Karpas-422 (cell line): ENCODE measurements at places on chromosomes 11 and 22. TPM values are rescaled to one million over a fixed set of nuclear protein-coding genes. Genes with fewer than 3 reads are reported as not detected.

The CDC42BPG gene
- 0.15 and 0.22 TPM in 2 replicates for total RNA-seq

The APOL5 gene
- not detected in 2 replicates for total RNA-seq

The KCNQ1 gene
- total RNA-seq = not detected in 2 replicates

The MUC5AC gene
- total RNA-seq = not detected in 2 replicates

The LRRC74B gene
- total RNA-seq = not detected in 2 replicates

The DRD2 gene
- total RNA-seq = not detected in 2 replicates

The KCNJ11 gene
- total RNA-seq = 0.26 and 0.58 TPM in 2 replicates

The OR8D1 gene
- not detected in 2 replicates for total RNA-seq

The MS4A7 gene
- 2.7 and 12.1 TPM in 2 replicates for total RNA-seq

The MIOX gene
- 0.93 and 3.9 TPM in 2 replicates for total RNA-seq

The CD3G gene
- total RNA-seq = 88.1 and 158 TPM in 2 replicates

The PRRG4 gene
- 0.11 and 0.19 TPM in 2 replicates for total RNA-seq

The APOBEC3A gene
- total RNA-seq = not detected in 2 replicates

The NLRX1 gene
- total RNA-seq = 2.7 and 7.5 TPM in 2 replicates

- no peak overlapping the region for H3K4me3 ChIP-seq
- H3K36me3 ChIP-seq = no peaks in the 10 kb centered on the region
- no peak overlapping the region for H3K27ac ChIP-seq
- DNase-seq = peak; percentile 29
- H3K27me3 ChIP-seq = no peaks in the 10 kb centered on the region
- no peaks in the 10 kb centered on the region for H3K4me1 ChIP-seq
Measured at GRCh38 chr11:133835593-133836548, 9.4 kb downstream of the SPATA19 start.

GRCh38 chr22:47124961-47125360, 362.5 kb downstream of the TBC1D22A start:
- no peaks in the 10 kb centered on the region for H3K4me1 ChIP-seq
- no peak for DNase-seq
- no peak overlapping the region for H3K4me3 ChIP-seq
- H3K27me3 ChIP-seq = no peaks in the 10 kb centered on the region
- no peak overlapping the region for H3K27ac ChIP-seq

- no peaks in the 10 kb centered on the region for H3K4me1 ChIP-seq
- H3K4me3 ChIP-seq = no peak overlapping the region
- no peaks in the 10 kb centered on the region for H3K36me3 ChIP-seq
Measured at GRCh38 chr22:48350456-48350855, 1477.2 kb downstream of the BRD1 start.

GRCh38 chr22:35893698-35894097, 134.9 kb downstream of the RBFOX2 start:
- no peaks in the 10 kb centered on the region for H3K4me1 ChIP-seq
- H3K36me3 ChIP-seq = no peaks in the 10 kb centered on the region
- H3K27me3 ChIP-seq = no peaks in the 10 kb centered on the region
- no peak for DNase-seq

DNA sequence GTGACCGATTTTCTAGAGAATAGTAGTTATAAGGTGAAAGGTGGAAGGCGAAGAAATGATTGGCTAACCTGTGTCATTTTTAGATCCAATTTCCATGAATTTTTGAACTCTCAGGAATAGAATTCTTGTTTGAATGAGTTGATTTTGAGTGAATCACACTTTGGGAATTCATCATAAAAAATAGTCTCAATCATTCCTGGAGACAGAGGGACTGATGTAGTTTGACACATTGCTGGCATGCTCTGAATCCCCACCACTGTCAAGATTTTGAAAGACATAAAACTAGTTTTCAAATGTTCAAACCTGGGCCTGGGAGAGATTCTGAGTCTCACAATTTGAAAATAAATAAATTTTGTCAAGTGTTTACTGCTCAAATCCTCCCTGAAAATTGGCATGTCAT, 861.4 kb upstream of the RAG2 start:
- no peak for DNase-seq
- H3K36me3 ChIP-seq = no peaks in the 10 kb centered on the region
- no peak overlapping the region for H3K4me3 ChIP-seq
- H3K27ac ChIP-seq = no peak overlapping the region
- no peaks in the 10 kb centered on the region for H3K4me1 ChIP-seq

DNA sequence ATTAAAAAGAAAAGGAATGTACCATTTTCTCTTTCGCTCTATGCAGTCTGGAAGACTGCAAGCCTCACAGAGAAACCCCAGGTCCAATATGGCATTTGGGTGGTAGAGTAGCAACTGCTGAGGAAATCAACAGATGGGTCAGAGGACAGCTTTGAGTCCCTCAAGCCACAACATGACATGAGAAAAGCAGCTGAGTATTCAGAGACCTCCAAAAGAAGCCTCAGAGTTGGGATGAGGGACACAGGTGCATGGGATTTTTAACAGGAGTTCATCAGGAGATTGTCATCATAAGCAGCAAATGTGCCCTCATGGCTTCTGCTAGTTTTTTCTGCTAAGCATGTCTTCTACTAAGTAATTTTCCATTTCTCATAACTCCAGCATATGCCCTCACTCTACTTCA, 111.6 kb downstream of the BLID start:
- H3K27ac ChIP-seq = no peak overlapping the region
- no peaks in the 10 kb centered on the region for H3K27me3 ChIP-seq
- H3K4me3 ChIP-seq = no peak overlapping the region
- H3K4me1 ChIP-seq = no peaks in the 10 kb centered on the region
- DNase-seq = no peak
- no peaks in the 10 kb centered on the region for H3K36me3 ChIP-seq

DNA sequence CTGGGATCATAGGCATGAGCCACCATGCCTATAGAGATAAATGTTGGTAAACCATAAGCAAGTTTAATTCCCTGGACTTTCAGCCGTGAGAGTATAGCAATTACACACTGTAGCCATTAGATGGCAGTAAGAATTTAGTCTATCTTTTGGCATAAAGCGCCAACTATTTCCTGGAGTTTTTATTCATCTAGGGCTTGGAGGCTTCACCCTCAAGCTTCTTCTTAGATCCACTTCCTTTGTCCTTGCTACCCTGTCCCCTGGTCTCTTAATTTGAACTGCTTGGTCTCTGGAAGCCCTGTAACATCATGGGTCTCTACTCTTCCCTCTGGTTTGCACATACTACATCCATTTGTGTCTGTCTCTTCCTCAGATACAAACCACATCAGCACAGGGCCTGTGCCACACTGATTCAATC, 38.2 kb downstream of the OR10A6 start:
- H3K27ac ChIP-seq = peak overlapping the region; percentile 54; the same call in 1 of the 2 replicates
- DNase-seq = peak; percentile 89
- no peaks in the 10 kb centered on the region for H3K27me3 ChIP-seq
- H3K36me3 ChIP-seq = no peaks in the 10 kb centered on the region

- no peaks in the 10 kb centered on the region for H3K27me3 ChIP-seq
- DNase-seq = no peak
- no peak overlapping the region for H3K4me3 ChIP-seq
- H3K4me1 ChIP-seq = peaks cover 88% of the 10 kb centered on the region
Measured at GRCh38 chr11:104148074-104148473, 15.9 kb downstream of the PDGFD start.

DNA sequence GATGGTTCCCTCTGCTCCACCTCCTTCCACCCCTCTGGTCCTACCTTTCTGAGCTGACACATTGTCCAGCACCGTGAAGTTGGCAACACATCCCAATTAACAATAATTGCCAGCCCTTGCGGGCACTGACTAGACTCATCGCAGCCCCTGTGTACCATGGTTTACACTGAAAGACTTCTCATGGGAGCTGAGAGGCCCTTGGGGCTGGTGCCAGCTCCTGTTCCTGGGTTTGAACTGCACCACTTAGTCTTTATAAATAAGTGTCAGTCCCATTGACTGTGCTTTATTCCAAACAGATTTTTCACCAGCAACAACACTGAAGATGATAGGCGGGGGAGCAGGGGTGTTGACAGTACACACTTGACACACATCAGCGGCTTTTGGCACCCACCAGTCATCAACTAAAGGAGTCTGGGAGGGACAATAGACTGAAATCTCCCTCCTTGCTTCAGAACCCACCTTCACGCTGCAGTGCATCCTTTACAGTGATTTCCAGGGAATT, 447.3 kb downstream of the NTM start:
- no peaks in the 10 kb centered on the region for H3K36me3 ChIP-seq
- H3K4me1 ChIP-seq = no peaks in the 10 kb centered on the region
- DNase-seq = no peak
- no peak overlapping the region for H3K4me3 ChIP-seq

- H3K27ac ChIP-seq = no peak overlapping the region
- no peaks in the 10 kb centered on the region for H3K27me3 ChIP-seq
- H3K4me1 ChIP-seq = no peaks in the 10 kb centered on the region
- no peak for DNase-seq
Measured at GRCh38 chr22:28808716-28809355, 8.5 kb upstream of the XBP1 start.

DNA sequence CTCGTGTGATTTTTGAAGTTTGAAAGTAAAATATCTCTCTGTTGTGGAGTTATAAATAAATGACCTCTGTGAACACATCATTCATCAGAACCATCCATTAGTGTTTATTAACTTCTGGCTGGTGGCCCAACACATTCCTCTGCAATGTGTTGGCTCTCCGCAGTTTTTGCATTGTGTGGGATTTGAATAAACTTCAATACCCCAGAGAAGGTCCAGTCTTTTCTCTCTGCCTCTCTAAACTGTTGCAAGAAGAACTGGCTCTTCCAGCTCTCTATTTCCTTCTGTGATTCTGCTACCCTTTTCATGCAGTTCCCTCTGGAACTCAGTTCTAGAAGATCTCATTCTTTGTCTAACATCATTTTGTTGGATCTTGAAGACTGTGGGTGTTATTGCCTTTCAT, 125.0 kb upstream of the ARHGAP42 start:
- H3K27me3 ChIP-seq = no peaks in the 10 kb centered on the region; the same call in 1 of the 2 replicates
- no peaks in the 10 kb centered on the region for H3K4me1 ChIP-seq
- H3K36me3 ChIP-seq = no peaks in the 10 kb centered on the region
- no peak overlapping the region for H3K27ac ChIP-seq
- no peak for DNase-seq

GRCh38 chr11:88683024-88683423, 345.5 kb upstream of the CTSC start:
- no peak for DNase-seq
- H3K27me3 ChIP-seq = no peaks in the 10 kb centered on the region
- no peak overlapping the region for H3K4me3 ChIP-seq
- no peaks in the 10 kb centered on the region for H3K4me1 ChIP-seq
- H3K27ac ChIP-seq = no peak overlapping the region

GRCh38 chr11:35163209-35163608, 24.2 kb downstream of the CD44 start:
- no peak for DNase-seq
- H3K4me3 ChIP-seq = no peak overlapping the region
- no peaks in the 10 kb centered on the region for H3K36me3 ChIP-seq
- H3K4me1 ChIP-seq = peaks cover 13% of the 10 kb centered on the region
- H3K27ac ChIP-seq = no peak overlapping the region
- no peaks in the 10 kb centered on the region for H3K27me3 ChIP-seq

DNA sequence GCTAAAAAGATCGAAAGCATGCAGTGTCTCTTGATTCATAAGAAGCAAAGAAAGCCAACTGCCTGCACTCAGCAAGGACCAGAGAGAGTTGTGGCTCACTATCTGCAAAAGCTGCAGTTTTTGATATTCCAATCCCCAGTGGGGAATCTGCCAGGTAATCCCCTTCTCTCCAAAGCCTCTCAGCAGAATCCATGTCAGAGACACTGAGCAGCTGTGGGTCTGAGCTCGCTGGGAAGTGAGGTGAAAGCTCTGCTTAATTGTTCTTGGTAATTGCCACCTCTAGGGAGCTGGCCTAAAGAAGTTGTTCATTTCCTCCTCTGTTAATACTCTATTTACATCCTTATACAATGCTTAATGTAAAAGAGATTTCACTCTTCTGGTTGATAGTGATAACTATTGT, 261.3 kb upstream of the LRRC4C start:
- DNase-seq = no peak
- H3K36me3 ChIP-seq = no peaks in the 10 kb centered on the region
- no peaks in the 10 kb centered on the region for H3K27me3 ChIP-seq
- no peak overlapping the region for H3K27ac ChIP-seq
- H3K4me3 ChIP-seq = no peak overlapping the region

DNA sequence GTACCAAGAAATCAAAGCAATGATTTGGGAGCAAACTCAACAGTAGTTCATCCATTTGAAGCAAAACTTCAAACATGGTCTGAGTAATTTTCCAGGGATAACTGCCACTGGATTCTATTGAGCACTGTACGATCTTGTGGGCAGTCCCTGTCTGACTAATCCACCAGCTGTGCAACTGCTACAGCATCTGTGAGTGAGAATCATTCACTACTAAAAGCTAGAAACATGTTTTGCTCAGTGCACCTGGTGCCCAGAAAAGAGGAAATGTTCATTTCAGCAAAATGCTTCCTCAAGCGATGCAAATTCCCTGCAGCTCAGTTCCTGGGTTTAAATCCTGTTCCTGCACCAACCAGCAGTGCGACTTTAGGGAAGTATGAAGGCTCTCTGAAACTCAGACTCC, 1077.9 kb downstream of the DLG2 start:
- H3K27me3 ChIP-seq = no peaks in the 10 kb centered on the region
- H3K4me3 ChIP-seq = peak overlapping the region; percentile 18; the same call in 1 of the 2 replicates
- no peaks in the 10 kb centered on the region for H3K36me3 ChIP-seq
- DNase-seq = peak; percentile 92
- peaks cover 35% of the 10 kb centered on the region for H3K4me1 ChIP-seq

DNA sequence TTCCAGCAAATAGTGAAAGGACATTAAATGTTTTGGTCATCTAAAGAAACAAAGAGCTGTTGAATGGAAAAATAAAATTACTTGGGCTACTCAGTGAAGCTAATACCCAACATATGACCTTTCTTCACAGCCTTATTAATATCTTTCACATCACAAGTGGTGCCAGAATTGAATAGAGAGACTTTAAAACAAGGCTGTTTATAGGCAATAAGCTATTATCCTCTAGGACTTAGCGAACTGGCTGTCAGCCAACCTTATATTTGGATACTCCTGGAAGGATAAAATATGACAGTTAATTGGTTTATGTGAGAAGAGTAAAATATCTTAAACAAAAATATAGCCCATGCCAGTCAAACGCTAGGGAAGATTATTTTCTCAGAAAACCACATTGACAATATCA, 225.5 kb upstream of the BLID start:
- no peak overlapping the region for H3K4me3 ChIP-seq
- H3K36me3 ChIP-seq = no peaks in the 10 kb centered on the region
- no peak overlapping the region for H3K27ac ChIP-seq

GRCh38 chr11:117930668-117931330, 1.6 kb upstream of the TMPRSS13 start:
- no peak overlapping the region for H3K4me3 ChIP-seq

GRCh38 chr22:48254311-48254873, 1491.9 kb downstream of the TBC1D22A start:
- H3K27ac ChIP-seq = no peak overlapping the region

DNA sequence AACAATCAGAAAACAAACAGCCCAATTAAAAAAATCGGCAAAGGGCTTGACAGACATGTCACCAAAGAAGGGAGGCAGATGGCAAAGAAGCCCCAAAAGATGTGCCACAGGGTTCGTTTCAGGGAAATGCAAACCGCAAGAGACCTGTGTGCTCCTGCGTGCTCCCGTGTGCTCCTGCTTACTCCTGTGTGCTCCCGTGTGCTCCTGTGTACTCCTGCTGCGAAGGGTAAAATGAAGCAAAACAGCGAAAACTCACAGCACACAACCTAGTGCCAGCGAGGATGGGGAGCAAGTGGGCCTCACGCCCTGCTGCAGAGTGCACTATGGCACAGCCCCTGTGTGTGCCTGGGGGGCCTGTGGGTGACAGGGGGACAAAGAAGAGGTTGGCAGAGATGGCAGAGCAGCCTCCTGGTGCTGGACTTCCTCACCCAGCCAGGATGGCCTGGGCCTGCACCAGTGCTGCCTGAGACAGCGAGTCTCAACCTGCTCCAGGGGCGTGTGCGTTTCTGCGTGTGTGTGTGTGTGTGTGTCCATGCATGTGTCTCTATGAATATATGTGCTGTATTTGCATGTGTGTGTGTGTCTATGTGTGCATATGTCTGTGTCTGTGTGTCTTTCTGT, 14.0 kb downstream of the ASCL2 start:
- H3K27me3 ChIP-seq = no peaks in the 10 kb centered on the region
- DNase-seq = no peak
- H3K4me1 ChIP-seq = peaks cover 6% of the 10 kb centered on the region
- no peaks in the 10 kb centered on the region for H3K36me3 ChIP-seq
- no peak overlapping the region for H3K4me3 ChIP-seq
- no peak overlapping the region for H3K27ac ChIP-seq
